ENCODE measurements at places on chromosomes 11 and 22.
A peak's percentile ranks its signal among the peaks of the same experiment; 100 is the strongest.

GRCh38 chr11:95415837-95416304 is 184.9 kb upstream of the SESN3 start:
- no peak for DNase-seq

- no peak for DNase-seq
Observed at GRCh38 chr22:23196165-23196564, 15.9 kb downstream of the BCR start.

- DNase-seq: no peak
Observed at GRCh38 chr11:61256710-61257482, 15.9 kb downstream of the PGA5 start.

GRCh38 chr11:71151561-71151960 is 100.8 kb downstream of the SHANK2 start:
- DNase-seq: no peak

GRCh38 chr11:131903074-131903473 is 532.7 kb downstream of the NTM start:
- no peak for DNase-seq

DNA sequence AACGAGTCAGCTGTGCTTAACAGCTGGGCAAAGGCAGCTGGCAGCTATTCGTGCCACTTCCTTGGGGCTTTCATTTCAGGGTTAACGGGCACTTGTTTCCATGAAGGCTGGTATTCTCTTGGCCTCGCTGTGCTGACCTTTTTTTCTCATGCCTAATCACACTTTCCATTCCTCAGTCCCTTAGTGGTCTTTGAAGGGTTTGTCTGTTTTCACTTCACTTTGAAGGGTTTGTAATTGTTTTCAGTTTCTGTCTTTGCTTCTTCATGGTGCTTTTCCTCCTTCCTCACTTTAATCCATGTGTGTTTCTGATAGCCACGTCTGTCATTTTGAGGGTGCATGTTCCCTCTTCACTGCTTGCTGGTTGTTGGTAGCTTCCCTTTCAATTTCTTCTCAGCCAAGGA is 24.6 kb downstream of the PPIL2 start:
- DNase-seq: no peak

GRCh38 chr11:44957040-44957515 is 6.4 kb upstream of the TP53I11 start:
- DNase-seq: peak; percentile 70

GRCh38 chr11:80595011-80595410 is 1154.2 kb upstream of the TENM4 start:
- DNase-seq: no peak

DNA sequence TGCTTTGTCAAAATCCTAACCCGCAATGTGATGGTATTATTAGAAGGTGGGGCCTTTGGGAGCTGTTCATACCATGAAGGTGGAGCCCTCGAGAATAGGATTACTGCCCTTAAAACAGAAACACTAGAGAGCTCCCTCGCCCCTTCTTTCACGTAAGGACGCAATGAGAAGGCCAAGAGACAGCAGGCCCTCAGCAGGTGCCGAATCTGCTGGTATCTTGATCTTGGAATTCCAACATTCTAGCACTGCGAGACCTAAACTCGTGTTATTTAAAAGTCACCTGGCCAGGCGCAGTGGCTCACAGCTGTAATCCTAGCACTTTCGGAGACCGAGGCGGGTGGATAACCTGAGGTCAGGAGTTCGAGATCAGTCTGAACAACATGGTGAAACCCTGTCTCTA is 33.1 kb downstream of the LARGE1 start:
- no peak for DNase-seq

DNA sequence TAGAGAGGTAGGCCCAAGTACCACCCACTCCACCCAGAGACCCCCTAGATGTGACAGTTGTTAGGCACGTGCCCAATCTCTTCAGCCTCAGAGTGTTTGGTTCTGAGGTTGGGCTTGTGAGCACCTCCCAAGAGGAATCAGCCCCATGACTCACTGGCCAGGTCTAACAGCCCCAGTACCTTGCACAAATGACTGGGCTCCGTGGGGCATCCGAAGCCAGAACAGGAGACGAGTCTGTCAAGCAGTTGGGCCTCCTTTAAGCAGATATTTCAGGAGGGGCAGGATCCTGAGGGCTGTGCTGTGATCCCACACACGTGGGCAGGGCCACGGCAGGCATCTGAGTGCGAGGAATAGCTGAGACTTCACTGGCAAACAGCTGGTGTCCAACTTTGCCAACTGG is 29.1 kb upstream of the FGF19 start:
- no peak for DNase-seq

GRCh38 chr22:25488244-25489020 is 76.0 kb upstream of the GRK3 start:
- DNase-seq: peak; percentile 88

- DNase-seq: no peak
Observed at GRCh38 chr11:121309688-121310087, 17.1 kb downstream of the SC5D start.

DNA sequence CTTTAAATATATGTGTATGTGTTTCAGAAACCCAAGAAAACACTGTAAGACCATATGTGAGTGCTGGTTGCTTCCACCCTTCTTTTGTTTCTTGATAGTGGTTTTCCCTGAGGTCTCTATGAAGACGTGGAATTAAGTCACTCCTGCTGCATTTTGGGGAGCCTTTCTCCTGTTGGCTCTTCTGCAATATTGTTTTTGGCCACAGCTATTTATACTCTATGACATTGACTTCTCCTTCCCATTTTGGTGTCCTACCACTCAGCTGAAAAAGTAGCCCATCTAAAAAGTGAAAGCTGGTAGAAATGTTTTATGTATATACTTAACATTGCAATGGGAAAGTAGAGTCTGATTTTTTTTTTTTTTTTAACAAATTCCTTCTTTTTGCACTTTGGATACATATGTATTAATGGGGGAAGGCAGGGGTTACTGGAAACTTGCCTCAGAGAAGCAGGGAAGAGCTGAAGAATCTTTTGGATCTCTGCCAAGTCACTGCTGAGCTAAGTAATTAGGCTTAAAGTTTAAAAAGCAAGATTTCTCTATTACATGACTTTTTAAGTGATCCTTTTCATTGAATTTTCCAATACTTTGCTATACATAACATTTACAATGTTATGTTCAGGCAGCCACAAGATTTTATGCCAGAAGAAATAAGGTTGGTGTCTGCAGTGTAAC is 1.8 kb downstream of the TTC17 start:
- DNase-seq: no peak

DNA sequence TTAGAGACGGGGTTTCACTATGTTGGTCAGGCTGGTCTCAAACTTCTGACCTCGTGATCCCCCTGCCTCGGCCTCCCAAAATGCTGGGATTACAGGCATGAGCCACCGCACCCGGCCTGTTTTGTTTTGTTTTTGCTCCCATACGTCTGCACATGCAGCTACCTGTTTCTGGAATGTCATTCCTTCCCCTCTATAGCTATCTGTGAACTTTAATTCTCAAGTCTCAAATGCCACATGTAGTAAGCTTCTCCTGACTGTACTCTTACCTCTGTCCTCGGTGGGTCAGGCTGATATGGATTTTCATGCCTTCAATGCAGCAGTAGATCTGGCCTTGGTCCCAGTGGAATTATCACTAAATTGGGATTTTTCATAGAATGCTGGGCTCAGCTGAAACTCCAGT is 12.4 kb upstream of the SWAP70 start:
- no peak for DNase-seq

GRCh38 chr11:14542324-14542723 is 22.1 kb upstream of the PSMA1 start:
- DNase-seq: no peak

GRCh38 chr22:26777156-26777801 is 119.9 kb downstream of the MIAT start:
- no peak for DNase-seq

DNA sequence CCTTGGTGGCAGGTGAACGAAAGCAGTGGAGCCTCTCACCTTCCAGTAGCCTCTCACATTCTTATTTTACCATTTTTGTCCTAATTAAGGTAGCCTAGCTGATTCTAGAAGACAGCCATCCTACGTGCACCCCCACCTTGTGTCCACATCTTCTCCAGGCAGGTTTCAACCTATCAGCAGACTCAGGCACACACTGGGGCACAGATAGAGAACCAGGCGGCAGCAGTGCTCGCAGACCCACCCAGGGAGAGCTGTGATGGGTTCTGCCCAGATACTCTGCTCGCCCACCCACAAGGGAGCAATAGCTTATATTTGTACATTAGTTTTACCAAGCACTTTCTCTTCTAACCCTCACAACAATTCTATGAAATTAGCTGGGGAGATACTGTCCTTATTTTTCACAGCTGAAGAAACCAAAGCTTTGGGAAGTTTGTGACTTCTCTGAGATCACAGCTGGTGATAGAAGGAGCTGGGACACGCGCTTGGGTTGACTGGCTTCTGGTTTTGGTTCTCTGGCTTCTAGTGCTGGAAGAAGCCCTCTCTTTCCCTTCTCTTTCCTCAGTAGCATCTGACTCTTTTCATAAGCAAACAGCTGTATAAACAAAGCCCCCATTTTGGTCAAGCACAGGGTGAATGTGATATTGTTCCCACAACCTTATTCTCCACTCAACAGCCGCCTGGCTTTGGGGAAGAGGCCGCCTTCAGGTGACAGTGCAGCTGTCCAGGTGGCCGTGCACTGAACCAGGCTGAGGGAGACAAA is 36.9 kb downstream of the PPP2R1B start:
- DNase-seq: peak; percentile 65

DNA sequence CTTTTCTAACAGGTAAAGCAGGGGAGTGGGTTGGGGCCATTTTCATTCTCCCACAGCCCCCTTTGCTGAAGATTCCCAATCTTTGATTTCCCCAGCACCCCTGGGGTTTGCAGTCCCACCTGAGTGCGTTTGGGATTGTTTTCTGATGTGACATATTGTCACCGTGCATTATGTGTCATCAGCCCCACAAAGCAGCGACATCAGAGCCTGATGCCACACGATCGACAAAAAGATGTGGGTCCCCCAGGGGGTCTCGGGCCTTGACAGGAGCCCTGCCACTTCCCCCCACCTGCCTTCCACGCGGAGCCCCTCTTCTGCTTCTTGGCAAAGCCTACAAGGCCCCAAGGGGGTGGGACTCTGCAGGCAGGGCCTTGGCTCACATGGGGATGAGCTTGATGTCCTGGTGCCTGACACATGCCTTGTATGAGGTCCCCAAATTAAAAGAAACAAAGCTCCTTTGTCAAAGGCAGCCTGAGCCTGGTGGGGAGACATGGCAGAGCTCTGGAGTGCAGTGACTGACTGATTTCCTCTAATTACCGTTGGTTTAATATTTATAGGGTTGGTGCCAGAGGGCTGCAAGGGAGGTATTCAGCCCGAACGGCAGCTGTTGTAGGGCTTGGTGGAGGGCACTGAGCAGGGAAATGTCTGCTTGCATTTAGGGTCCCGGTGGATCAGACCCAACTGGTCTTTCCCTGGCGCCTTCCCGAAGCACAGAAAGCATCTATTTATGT is 149.2 kb downstream of the MIAT start:
- no peak for DNase-seq

- DNase-seq: no peak
Observed at GRCh38 chr22:38397189-38398085, 57.6 kb downstream of the KCNJ4 start.

GRCh38 chr11:57460022-57460757 is at the start of gene RTN4RL2:
RTN4RL2 (plus strand) TSS chr11:57460528; CDS start chr11:57460866, 338 bp downstream.
- DNase-seq: peak; percentile 72

DNA sequence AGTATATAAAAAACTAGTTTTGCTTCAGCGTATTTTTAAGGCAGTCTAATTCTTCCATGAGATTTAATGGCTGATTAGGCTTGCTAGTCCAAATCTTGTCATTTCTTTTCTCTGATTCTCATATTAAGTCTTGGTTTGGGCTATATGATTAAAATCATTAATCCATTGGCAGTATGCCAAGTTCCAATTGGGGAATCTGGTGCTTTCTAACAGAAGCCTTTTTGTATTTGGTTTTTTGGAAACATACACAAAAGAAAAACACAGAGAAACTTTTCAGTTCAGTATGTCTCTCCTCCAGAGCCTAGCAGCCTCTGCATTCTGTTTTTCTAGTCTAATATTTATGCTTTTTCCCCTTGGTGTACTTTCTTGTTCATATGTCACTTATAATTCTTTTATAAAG is 37.9 kb downstream of the SWAP70 start:
- no peak for DNase-seq

DNA sequence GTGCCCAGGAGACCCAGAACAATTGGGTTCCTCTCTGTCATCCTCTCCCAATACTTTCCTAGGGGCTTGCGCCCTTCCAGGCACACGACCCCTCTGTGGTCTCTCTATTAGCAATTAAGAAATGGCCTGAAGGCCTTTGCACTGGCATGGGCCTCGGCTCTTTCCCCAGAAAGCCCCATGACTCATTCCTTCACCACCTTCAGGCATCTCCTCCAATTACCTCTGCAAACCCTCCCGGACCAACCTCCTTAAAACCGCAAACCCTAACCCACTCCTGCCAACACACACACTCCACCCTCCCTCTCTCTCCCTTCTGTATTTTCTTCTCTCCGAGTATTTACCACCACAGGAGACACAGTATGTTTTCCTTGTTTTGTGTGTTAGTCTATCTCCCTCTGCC is 36.7 kb downstream of the LARGE1 start:
- DNase-seq: no peak

GRCh38 chr22:17742527-17742902 is 31.8 kb downstream of the BID start:
- DNase-seq: peak; percentile 54

DNA sequence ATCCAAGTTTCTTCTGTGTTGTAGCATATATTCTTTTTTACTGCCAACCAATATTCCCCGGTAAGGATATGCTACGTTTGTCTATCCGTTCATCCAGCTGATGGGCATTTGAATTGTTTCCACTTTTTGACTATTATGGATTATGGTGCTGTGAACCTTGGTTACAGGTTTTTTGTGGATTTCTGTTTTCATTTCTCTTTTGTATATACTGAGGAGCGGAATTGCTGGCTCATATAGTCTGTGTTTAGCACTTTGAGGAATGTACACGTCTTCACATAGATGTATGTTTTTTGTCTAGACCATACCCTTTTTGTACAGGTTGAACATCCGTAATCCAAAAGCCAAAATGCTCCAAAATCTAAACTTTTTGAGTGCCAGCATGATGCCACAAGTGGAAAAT is 23.6 kb downstream of the RCOR2 start:
- no peak for DNase-seq

GRCh38 chr11:802018-802617 is 2.9 kb downstream of the PIDD1 start:
- no peak for DNase-seq
